ENCODE measurements at places on chromosomes 7 and 10. TPM values are rescaled to one million over a fixed set of nuclear protein-coding genes. Genes with fewer than 3 reads are reported as not detected.

The CTTNBP2 gene
- polyA plus RNA-seq = 0.55 TPM

The RFC2 gene
- polyA plus RNA-seq = 21.8 TPM

DNA sequence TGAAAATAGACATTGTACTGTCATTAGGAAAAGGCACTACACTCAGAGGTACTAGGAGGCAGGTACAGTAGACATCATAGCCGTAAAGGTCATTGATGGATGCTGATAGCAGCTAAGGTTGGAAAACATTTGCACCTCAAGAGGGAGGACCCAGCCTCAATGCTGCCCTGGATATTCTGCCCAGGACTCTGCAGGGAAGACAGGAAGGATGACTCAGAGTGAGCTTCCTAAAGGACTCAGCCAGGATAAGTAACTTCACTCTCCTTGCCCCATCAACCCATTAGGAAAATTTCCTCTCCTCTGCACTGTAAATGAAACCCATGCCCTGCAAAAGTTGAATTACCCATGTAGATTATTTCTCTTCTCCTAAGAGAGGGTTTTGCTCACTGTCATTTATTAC, 617.9 kb upstream of the MKI67 start:
- no peak for DNase-seq

DNA sequence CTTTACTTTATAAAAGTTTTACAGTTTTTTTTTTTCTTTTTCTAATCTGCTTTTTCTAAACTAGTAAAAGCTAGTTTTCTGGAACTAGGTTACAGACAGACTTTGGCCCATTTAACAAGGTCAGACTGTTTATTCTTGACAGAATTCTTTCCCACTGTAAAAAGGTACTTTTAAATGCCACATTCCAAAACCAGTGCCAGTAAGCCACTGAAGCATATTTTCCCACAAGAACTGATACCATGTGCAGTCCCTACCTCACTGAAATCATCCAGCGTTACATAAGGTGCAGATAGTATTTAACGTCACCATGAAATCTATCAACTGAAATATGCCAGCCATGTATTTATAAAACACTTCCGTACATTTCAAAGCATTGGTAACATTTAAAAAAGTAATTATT, 121.6 kb downstream of the CDK6 start:
- DNase-seq = no peak

GRCh38 chr7:19648791-19649190, 60.0 kb downstream of the POLR1F start:
- DNase-seq = no peak
